Adrenal gland (tissue), 19 donors: ENCODE measurements at places on chromosomes 5 and 9. TPM values are rescaled to one million over a fixed set of nuclear protein-coding genes. Genes with fewer than 3 reads are reported as not detected.

The GPR107 gene
- total RNA-seq: 31.7 TPM

The APC gene
- 39.4 TPM for total RNA-seq

The EDIL3 gene
- 38.9 TPM for total RNA-seq

The PCDH12 gene
- total RNA-seq: 15.9 TPM

The KIF4B gene
- total RNA-seq: not detected

The IFNB1 gene
- not detected for total RNA-seq

The INSL6 gene
- not detected for total RNA-seq

The OMD gene
- 18.1 TPM for total RNA-seq

The CD180 gene
- total RNA-seq: 2.2 TPM

The NPR3 gene
- total RNA-seq: 156 TPM

- H3K4me3 ChIP-seq: no peak overlapping the region
- DNase-seq: no peak
- H3K36me3 ChIP-seq: no peaks in the 10 kb centered on the region
- H3K27me3 ChIP-seq: no peaks in the 10 kb centered on the region
- H3K4me1 ChIP-seq: no peaks in the 10 kb centered on the region
Observed at GRCh38 chr5:172911976-172912375, 47.2 kb upstream of the RPL26L1 start.

- H3K4me3 ChIP-seq: no peak overlapping the region
- DNase-seq: no peak
- H3K4me1 ChIP-seq: no peaks in the 10 kb centered on the region
- no peaks in the 10 kb centered on the region for H3K27me3 ChIP-seq
- no peaks in the 10 kb centered on the region for H3K36me3 ChIP-seq
Observed at GRCh38 chr5:78102500-78102899, 192.0 kb downstream of the AP3B1 start.

DNA sequence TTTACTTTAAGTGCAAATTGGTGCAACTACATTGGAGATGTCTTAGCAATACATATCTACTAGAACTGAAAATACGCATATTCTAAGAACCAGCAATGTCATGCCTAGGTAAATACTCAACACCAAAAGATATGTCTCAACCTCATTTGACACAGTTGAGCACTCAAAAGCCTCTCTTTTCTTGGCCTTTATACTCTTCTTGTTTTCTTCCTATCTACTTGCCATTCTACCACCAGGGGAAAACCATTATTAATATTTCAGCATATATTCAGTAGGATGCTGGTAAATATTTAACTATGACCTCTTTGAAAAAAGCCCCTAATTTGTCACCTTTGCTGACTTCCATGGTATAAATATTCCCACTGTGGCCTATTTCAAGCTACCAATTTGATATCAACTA lies 443.8 kb downstream of the LRRC70 start:
- DNase-seq: no peak
- H3K27ac ChIP-seq: no peak overlapping the region
- no peaks in the 10 kb centered on the region for H3K36me3 ChIP-seq
- no peaks in the 10 kb centered on the region for H3K27me3 ChIP-seq
- no peaks in the 10 kb centered on the region for H3K4me1 ChIP-seq

- H3K4me1 ChIP-seq: no peaks in the 10 kb centered on the region
- DNase-seq: no peak
- no peaks in the 10 kb centered on the region for H3K36me3 ChIP-seq
Observed at GRCh38 chr5:25955337-25955736, 1083.0 kb downstream of the CDH9 start.

DNA sequence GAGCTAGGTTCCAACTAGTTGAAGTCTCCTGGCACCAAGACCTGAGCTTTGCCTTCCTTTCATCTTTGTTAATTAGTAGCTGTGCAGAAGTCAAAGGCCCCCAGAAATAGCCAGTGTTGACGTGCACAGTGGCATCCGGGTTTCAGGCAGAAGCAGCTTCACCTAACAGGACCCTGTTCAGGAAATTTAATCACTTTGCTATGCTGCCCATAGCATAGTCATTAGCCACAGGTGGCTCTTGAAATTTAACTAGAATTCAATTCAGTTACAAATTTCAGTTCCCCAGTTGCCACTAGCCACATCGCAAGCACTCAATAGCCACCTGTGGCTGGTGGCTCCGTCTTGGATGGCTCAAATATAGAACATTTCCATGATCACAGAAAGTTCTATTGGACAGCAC lies 179.1 kb downstream of the GOLPH3 start:
- no peaks in the 10 kb centered on the region for H3K27me3 ChIP-seq
- H3K27ac ChIP-seq: no peak overlapping the region
- no peaks in the 10 kb centered on the region for H3K4me1 ChIP-seq

DNA sequence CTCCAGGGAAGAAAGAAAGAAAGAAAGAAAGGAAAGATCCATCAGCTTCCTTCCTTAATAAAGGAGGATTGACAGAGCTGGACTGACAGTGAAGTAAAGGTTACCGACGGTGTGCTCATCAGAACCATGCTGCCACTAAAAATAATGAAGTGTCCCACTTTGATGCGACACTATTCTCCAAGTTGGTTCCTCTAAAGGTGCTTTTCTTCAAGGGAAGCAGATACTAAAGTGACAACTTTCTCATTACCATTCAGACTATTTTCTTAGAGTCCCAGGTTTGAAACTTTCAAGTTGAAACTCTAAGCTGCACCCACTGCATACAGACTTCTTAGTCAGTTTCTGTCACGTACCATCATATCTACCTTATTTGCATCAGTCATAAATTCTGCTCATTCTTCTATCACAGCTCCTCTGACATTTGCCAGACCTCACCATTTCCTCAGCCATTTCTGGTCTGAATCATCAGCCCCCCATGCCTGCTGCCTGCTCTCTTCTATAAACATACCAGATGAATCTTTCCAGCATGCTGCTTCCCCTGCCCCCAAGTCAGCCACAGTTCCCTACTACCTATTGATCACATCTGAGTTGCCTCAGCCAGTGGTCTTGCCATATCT lies 177.6 kb downstream of the DEPDC1B start:
- no peak for DNase-seq
- no peaks in the 10 kb centered on the region for H3K36me3 ChIP-seq
- H3K27me3 ChIP-seq: no peaks in the 10 kb centered on the region
- no peaks in the 10 kb centered on the region for H3K4me1 ChIP-seq
- H3K27ac ChIP-seq: no peak overlapping the region

- H3K36me3 ChIP-seq: no peaks in the 10 kb centered on the region
- no peaks in the 10 kb centered on the region for H3K4me1 ChIP-seq
- H3K27ac ChIP-seq: no peak overlapping the region
- no peaks in the 10 kb centered on the region for H3K27me3 ChIP-seq
- no peak for DNase-seq
Observed at GRCh38 chr5:92402045-92402444, 1018.9 kb upstream of the ARRDC3 start.

DNA sequence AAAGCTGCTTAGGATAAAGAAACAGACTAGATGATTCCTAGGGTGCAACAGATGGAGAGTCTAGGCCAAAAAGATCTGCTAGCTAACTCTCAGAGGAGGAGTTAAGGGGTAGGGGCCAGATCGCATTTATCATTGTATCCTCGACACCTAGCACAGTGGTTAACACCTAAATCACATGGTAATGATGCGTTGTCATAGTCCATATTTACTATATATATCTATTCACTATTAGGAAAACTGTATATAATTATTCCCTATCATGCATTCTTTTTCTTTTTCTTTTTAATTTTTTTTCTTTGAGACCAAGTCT lies 92.8 kb upstream of the SLC44A1 start:
- no peaks in the 10 kb centered on the region for H3K27me3 ChIP-seq
- H3K4me1 ChIP-seq: no peaks in the 10 kb centered on the region
- H3K4me3 ChIP-seq: no peak overlapping the region
- no peak overlapping the region for H3K27ac ChIP-seq
- no peak for DNase-seq

- no peaks in the 10 kb centered on the region for H3K36me3 ChIP-seq
- H3K4me1 ChIP-seq: no peaks in the 10 kb centered on the region
- no peak overlapping the region for H3K27ac ChIP-seq
- no peak for DNase-seq
Observed at GRCh38 chr9:68749579-68750159, 44.6 kb downstream of the PIP5K1B start.

GRCh38 chr5:155082401-155082800 lies 68.8 kb downstream of the KIF4B start:
- H3K4me1 ChIP-seq: no peaks in the 10 kb centered on the region
- no peaks in the 10 kb centered on the region for H3K27me3 ChIP-seq
- H3K4me3 ChIP-seq: no peak overlapping the region
- H3K36me3 ChIP-seq: no peaks in the 10 kb centered on the region
- no peak overlapping the region for H3K27ac ChIP-seq

GRCh38 chr9:94872891-94873511 lies 146.5 kb downstream of the AOPEP start:
- peaks cover 56% of the 10 kb centered on the region for H3K4me1 ChIP-seq
- no peak for DNase-seq

- H3K4me1 ChIP-seq: no peaks in the 10 kb centered on the region
- H3K4me3 ChIP-seq: no peak overlapping the region
- H3K27ac ChIP-seq: no peak overlapping the region
- DNase-seq: no peak
- no peaks in the 10 kb centered on the region for H3K27me3 ChIP-seq
Observed at GRCh38 chr9:70901746-70902145, 219.7 kb downstream of the TRPM3 start.

GRCh38 chr5:19534751-19535150 lies 453.2 kb downstream of the CDH18 start:
- no peaks in the 10 kb centered on the region for H3K36me3 ChIP-seq
- H3K27me3 ChIP-seq: no peaks in the 10 kb centered on the region
- H3K27ac ChIP-seq: no peak overlapping the region

DNA sequence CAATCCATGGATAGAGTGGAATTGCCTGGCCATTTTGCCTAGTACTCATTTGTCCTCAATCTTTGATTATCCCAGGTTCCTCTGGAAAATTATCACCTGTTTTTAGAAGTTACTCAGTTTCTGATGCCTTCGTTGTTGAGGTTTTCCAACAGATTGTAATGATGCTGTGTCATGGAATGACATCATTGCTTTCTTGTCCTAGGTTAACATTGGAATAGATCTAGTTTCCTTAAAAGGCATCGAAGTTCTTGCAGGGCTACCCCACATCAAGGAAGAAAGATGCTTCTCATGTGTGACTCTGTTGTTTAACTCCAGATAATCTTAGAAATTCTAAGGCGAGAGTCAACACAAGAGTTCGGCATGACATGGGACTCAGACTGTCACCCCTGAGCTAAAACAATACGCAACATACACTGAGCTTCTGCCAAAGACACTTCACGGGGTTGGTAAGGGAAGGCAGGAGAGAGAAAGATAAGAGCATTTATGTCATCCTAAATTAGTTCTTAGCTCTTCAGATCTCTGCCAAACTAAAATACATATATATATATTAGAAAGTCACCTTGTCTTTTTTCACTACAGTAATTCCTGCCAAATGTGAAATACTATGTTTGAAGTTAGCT lies 293.2 kb upstream of the WWC1 start:
- no peaks in the 10 kb centered on the region for H3K27me3 ChIP-seq
- no peak for DNase-seq
- H3K4me1 ChIP-seq: no peaks in the 10 kb centered on the region
- H3K36me3 ChIP-seq: no peaks in the 10 kb centered on the region

DNA sequence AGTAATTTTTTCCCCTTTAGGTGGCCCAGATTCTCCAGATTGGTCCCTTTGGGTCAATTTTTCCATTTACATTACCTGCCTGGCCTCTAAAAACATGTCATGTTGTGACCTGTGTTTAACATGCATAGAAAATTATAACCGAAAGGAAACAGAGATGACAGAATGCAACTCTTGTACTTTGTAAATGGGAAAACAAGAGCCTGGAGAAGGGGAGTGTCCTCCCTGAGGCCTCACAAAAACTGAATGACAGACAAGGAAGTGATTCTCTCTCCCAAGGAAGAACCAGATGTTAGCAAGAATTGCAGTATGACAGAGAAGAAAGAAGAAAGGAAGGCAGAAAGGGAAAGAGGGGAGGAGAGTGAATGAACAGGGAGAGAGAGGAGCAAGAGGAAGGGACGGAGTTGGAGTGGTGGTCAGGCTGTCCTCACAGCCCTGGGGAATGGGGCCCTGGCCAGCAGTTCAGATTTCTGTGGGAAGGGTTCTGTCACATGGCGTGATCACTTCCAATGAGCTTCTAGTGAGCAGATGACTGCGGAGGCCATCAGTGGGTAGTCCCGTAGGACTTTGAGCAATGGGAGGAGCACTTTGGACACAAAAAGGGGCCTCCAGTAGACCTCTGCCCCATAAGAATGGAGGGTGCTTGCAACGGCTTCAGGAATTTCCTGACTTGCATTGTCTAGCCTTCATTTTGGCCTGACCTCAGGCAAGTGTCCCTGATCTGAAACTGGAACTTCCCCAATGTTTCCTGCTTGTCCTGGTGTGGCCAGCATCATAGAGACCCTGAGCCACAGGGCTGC lies 31.6 kb downstream of the ABLIM3 start:
- no peak overlapping the region for H3K4me3 ChIP-seq
- H3K36me3 ChIP-seq: no peaks in the 10 kb centered on the region
- H3K27me3 ChIP-seq: no peaks in the 10 kb centered on the region
- no peak for DNase-seq
- H3K4me1 ChIP-seq: peaks cover 37% of the 10 kb centered on the region
- H3K27ac ChIP-seq: no peak overlapping the region

DNA sequence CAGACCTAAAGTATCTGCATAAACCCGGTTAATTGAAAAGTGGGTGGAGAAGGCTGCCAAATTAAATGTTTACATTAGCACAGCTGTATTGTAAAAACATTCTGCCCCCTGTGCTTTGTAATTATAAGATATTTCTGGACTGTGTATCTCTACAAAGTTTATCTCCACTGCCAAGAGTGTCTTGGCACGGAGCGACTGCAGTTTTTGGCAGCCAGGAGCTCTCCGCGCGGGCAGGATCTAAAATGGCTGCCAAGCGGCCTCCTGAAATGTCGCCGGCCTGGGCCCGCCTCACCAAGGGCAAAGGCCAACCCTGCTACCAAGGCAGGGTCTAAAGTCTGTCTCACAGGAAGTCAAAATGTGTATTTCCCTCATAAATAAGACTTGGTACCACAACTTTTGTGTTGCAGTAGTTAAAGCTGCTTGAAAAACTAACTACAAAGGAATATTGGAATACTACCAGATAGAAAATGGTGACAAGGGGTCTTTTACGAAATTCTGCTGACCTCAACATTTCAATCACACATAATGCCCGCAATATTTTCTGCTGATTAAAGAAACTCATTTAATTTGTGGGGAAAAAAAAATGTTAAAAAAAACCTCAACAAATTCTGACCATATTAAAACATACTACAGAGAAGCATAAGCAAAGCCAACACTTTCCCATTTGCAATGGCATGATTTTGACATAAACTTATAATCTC lies 110.4 kb downstream of the NFIB start:
- H3K4me3 ChIP-seq: no peak overlapping the region
- H3K27ac ChIP-seq: peak overlapping the region; percentile 86
- peaks cover 18% of the 10 kb centered on the region for H3K4me1 ChIP-seq
- no peaks in the 10 kb centered on the region for H3K27me3 ChIP-seq
- DNase-seq: peak; percentile 75
